ENCODE measurements at places on chromosomes 2 and 18.

GRCh38 chr18:79784071-79784913, 13.4 kb upstream of the KCNG2 start:
- DNase-seq, result no peak

- DNase-seq, result no peak
Observed at GRCh38 chr2:24233321-24233720, 58.5 kb downstream of the FAM228A start.

DNA sequence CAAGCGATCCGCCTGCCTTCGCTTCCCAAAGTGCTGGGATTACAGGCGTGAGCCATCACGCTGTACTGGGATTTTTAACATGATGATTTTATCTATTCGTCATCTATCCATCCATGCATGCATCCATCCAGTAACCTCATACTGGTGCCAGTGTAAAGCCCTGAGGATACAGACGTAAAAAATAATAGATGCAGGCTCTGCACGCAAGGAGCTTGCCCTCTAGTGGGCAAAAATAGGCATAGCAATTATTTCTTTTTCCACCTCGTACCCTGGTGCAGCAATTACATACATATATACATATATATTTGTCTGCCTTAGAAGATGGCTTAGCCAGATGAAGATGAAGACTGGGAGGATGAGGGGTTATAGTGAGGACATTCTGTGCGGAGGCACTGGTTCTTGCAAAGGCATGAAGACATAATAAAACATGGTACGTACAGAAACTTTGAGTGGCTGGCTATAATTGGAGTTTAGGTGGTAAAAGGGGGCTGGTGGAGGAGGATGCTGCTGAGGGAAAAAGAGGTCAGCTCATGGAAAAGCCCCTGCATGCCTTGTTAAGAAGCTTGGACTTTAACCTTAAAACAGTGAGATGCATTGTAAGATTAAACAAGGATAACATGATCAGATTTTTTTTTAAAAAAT, 19.6 kb upstream of the RPIA start:
- DNase-seq, result no peak

GRCh38 chr2:159297042-159297707, 10.7 kb upstream of the WDSUB1 start:
- DNase-seq, result no peak

DNA sequence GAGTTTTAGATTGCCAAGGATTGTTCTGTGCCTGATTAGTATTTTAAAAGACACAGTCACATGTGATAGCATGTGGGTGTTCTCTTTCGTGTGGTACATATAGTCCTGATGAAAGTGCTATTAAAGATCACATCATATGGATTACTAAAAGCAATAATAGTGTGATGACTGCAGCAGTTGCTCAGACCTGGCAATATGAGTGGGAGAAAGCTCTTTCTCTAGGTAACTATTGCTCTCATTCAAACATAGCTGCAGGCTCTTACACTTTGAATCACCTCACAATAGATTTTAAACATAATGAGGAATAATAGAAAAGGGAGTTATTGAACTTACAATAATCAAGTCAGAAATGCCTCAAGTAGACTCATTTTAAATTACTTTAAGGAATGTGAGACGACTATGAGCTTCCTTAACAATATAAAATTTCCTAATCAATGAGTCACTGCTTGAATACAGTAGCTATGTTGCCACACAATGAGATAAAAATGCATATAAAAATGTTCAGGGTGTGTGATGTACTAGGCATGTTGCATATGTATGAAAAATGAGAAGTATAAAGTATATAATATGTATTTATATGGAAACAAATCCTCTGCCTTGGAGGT, 452.1 kb downstream of the TMX3 start:
- no peak for DNase-seq

DNA sequence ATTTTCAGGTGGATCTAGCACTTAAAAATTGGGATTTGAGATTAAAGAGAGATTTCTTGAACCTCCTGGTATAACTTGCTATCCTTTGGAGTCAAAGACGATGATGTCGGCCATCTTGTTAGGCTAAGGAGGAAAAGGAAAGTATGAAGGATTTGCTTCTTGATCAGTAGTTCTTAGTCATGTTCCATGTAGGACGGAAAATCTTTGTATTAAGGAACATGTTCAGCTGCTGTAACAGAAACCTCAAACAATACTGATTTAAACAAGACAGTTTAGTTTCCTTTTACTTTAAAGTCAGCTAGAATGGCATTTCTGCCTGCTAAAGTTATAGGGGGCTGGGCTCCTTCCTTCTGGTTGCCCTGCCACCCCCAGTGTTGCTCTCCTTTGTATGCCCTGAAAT, 56.4 kb upstream of the MGAT5 start:
- no peak for DNase-seq

Measured in activated CD4-positive, CD25-positive, alpha-beta regulatory T cell treated with anti-CD3 and anti-CD28 coated beads, Interleukin-2, amount 50 U/mL, for 16 hours (primary cell).